SJSA1 (cell line): ENCODE measurements at places on chromosomes 5 and 9. TPM values are rescaled to one million over a fixed set of nuclear protein-coding genes. Genes with fewer than 3 reads are reported as not detected.
A peak's percentile ranks its signal among the peaks of the same experiment; 100 is the strongest.

GRCh38 chr5:76724871-76725270, 8.9 kb downstream of the F2R start:
- DNase-seq = peak; percentile 53

DNA sequence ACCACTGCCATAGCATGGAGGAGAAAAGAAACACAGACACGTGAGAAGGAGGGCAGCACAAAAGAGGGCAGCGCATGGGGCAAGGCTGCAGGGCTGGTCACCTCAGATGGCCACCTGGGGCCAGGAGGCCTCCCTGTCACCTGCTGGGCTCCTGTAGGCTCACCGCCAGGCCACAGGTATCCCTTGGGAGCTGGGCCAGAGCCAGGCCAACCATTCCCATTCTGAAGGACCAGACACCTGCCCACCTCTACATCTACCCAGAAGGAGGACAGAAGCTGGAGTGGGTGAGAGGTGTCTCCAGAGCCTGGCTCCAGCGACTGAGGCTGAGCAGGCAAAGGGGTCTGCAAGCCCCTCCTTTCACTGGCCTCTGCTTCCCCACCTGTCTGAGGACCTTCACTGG, 103.1 kb downstream of the PAX5 start:
- no peak for DNase-seq

DNA sequence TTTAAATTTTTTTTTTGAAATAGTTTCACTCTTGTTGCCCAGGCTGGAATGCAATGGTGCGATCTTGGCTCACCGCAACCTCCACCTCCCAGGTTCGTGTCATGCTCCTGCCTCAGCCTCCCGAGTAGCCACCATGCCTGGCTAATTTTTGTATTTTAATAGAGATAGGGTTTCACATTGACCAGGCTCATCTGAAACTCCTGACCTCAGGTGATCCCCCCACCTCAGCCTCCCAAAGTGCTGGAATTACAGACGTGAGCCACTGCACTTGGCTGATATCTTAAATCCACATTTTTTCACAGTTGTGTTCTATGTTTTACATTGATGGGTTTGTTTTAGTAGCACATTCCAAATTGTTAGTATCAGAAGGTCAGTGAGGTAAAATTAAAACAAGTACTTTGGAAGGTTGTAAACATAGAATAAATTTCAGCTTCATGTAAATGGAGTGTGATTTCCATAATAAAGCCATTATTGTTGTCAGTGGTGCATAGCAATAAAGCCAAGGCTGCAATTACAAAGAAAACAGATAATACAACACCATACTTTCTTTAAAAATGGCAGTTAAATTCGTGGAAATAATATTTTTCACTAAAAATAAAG, 287.2 kb downstream of the ARRDC3 start:
- no peak for DNase-seq

DNA sequence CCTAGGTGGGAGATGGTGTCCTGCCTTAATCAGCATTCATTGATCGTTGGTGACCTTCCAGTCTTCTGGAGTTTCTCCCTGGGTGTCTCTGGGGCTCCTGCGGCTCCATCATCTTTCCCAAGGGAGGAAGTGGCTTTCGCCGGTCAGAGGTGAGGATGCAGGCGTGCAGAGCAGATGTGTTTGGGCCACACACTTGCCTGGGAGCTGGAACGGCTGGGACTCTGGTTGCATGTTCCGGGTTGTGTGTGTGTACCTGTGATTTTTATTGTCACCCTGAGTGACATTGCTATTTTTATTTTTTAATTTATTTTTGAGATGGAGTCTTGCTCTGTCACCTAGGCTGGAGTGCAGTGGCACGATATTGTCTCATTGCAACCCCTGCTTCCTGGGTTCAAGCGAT, 9.6 kb downstream of the HMCN2 start:
- DNase-seq = no peak

DNA sequence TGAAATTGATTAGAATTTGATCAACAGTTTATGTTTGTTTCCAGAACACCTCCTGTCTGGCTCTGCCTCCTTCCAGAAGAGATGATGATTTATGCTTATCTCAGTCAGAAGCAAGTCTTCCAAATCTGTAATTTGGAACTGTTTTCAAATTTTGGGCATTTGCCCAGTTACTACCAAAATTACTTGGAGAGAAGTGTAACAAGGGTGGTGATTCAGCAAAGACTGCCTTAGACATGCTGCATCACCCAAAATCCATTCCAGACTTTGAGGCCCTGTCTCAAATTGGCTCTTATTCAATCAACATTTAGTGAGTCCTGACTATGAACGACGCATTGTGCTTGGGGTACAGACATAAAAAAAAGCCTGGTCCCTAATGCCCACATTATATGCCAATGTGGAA, 89.4 kb downstream of the SH3TC2 start:
- DNase-seq = no peak

DNA sequence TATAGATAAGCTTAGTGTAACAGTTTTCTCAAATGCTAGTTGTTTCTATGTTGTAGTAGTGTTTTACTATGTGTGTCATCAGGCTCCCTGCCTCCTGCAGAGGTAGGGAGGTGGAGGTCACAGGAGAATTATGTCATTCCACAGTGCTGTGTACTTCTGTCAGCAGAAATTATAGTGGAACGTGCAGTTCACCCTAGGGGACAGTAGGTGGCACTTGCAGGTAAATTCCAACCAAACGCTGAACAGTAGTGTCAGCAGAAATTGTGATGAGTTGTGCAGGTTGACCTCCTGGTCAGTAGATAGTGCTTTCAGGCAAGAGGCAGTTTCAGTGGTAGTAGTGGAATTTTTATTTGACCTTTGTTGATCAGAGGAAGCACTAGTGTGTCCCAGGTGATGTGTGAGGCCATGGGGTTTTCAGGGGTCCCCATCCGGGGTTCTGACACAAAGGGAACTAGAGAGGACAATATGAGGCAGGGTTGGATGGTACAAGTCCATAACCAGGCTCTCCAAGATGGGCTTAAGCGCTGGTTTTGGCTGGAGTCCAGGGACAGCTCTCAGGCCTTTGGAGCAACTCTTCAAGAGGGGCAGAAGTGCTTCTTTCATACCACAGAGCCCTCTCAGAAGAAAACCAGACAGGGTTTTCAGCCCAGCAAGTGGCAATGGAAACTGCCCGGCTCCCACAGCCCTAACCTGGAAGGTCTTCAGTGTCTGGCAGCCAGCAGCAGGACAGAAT, 402.9 kb downstream of the CYLC2 start:
- no peak for DNase-seq

DNA sequence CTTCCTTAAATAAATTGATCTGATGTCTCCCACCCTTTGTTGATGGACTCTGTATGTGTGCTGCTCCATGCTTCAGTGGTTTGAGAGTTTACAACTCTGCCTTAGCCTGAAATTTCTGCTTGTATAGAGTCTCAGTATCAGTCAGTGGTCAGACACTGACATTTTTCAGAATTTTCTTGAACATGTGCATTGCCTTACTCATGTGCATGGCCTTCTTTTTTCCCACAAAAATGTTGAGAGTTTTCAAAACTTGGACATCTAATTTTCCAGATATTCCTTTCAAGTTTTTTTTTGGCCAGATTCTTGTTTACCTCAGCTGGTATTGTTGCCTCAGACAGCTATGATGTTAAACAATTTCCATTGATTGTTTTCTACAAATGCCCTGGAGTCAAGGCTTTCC, 427.1 kb upstream of the CHD1 start:
- no peak for DNase-seq

- no peak for DNase-seq
Measured at GRCh38 chr5:168362097-168362885, 70.8 kb downstream of the WWC1 start.

GRCh38 chr9:134152022-134152448, 12.3 kb downstream of the RNU6ATAC start:
- DNase-seq = no peak

- DNase-seq = no peak
Measured at GRCh38 chr5:139513852-139514485, 31.4 kb upstream of the STING1 start.

GRCh38 chr5:41600731-41601130, 90.3 kb upstream of the PLCXD3 start:
- no peak for DNase-seq

DNA sequence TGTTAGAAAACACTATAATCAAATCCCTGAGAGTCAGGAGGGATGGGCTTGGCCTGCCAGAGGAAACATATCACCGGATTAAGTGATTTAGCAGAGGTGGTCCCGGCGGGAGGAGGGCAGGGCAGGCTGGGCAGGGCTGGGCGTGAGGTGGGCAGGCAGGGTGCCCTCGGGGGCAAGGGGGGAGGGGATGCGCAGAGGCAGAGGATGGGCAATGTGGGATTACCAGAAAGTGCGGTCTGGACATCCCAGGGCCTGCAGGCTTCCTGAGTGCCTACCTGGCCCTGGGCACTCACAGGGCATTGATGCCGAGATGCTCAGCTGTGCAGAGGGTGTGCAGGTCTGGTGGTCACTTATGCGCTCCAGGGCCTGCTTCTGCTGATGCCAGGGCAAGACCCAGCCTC, 115.2 kb downstream of the ADAMTS2 start:
- DNase-seq = peak; percentile 39

DNA sequence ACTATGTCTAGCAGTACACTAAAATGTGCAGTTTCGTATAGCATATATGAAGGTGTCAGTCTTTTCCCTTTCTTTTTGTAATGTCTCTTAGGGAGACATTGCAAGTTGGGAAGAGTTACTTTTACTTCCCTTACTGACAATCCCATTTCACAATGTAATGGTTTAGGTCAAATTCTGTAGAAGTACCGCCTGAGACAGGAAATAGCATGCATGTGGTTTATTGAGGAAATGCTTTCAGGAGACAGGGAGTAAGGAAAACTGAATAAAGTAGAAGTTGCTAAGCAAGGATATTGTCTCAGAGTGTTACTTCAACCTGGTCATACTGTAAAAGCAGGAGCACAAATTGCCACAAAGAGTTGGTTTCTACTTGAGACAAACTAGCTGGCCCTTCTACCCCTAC, 32.1 kb upstream of the MSANTD3 start:
- no peak for DNase-seq

- DNase-seq = no peak
Measured at GRCh38 chr9:78280982-78281668, 15.8 kb upstream of the PSAT1 start.

DNA sequence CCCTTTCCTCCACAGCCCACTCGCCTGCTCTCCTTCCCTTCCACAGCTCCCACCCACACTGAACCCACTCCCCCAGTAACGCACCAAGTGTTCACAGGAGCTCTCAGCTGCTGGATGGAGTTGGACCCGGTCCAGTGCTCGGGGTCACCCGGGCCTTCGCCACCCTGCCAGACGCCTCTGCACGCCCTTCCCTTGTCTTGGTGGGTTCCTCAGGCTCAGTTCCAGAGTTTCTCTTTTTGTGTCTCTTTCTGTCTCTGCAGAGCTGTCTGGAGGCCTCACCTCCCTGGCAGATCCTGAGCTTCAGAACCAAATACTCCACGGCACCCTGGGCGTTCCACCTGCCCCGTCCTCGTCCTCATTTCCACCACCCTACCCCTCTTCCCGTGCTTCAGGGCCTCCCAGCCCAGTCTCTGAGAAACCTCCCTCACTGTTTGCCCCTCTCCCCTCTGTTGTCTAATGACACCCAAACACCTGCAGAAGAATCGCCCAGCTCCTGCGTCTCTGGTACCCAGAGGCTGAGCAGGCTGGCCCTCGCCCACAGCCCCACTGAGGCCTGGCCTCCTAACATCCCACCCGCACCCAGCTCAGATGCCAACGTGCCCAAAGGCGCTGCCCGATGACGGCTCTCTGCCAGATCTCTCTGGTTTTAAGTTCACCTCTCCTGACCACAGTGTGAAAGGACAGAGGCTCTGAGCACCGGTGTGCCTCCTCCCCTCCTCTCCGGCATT, 74.3 kb downstream of the COL23A1 start:
- no peak for DNase-seq

GRCh38 chr5:137888863-137889759, at the start of gene PKD2L2:
PKD2L2 (plus strand) TSS chr5:137889457; CDS start chr5:137889492, 35 bp downstream.
- DNase-seq = no peak

DNA sequence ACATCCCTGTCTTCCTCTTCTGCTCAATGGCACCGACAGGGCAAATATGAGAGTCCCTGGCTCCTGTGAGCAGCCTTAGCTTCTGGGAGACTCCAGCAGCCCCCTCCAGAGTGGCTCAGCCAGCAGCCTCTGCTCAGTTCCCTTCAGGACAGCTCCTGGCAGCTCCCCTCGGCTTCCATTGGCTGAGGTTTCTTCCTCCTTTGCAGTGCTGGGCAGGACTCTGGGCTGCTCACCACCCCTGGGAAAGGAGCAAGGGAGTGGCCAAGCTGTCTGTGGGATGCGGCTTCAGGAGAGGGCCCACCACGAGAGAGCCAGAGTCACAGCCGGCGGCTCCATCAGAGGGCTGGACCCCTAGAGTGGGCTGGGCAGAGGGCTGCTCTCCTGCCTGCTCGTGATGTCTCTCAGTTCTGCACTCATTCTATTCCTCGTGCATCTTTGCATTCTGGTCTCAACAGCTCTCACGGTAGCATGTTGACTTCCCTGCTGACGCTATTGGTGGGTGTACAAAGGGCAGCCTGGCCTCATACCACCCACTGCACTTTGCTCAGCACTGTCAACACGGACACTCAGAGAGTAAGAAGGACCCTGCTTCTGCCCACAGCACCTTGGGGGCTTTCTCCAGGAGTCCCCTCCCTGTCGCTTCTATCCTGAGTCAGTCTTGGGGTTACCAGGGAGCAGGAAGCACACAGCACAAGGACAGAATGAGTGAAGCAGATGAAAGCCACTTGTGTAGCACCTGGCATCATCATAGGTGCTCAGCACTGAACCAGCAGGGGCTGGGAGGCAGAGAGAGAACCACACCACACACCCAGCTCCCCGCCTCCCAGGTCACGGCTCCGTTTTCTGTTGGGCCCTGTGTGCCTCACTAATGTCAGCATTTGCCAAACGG, 80.9 kb upstream of the ALDH1B1 start:
- DNase-seq = no peak

DNA sequence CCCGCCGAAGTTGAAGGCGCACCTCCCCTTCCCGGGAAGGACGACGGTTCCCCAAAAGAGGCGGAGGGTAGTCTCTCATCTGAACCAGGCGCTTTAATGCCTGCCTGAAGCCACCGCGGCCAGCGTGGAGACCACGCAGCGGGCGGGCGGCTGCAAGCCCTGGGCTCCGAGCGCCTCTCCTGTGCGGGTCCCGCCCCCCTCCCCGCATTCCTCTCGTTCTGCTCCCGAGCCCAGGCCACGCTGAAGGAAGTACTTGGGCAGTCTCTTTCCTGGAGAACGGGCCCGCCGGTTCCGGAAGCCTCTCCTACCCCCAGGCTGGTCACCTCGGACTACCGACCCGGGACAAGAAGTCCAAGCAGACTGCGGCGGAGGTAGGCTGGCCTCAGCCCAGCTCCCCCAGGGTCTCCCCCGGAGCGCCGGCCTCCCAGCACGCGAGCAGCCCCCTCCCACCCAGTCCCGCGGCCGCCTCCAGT, 571 bp downstream of the PPIC start:
- DNase-seq = peak; percentile 66

The NPR3 gene
- total RNA-seq = 9.9 and 15.0 TPM in 2 replicates

The BSPRY gene
- not detected in 2 replicates for total RNA-seq

The SPINK13 gene
- total RNA-seq = not detected in 2 replicates

The PCDHB15 gene
- total RNA-seq = 0.74 and 1.0 TPM in 2 replicates

The TXNDC8 gene
- not detected in 2 replicates for total RNA-seq

The PCDHGA11 gene
- 0.22 and 0.32 TPM in 2 replicates for total RNA-seq

The PAEP gene
- not detected in 2 replicates for total RNA-seq

The NR2F1 gene
- 3.6 and 6.2 TPM in 2 replicates for total RNA-seq

The IL5 gene
- not detected in 2 replicates for total RNA-seq

The PCDHA5 gene
- not detected in 2 replicates for total RNA-seq

The HSPB3 gene
- total RNA-seq = 15.5 and 32.5 TPM in 2 replicates
